Naive thymus-derived CD8-positive, alpha-beta T cell (primary cell): ENCODE measurements at places on chromosomes 2 and 18.

DNA sequence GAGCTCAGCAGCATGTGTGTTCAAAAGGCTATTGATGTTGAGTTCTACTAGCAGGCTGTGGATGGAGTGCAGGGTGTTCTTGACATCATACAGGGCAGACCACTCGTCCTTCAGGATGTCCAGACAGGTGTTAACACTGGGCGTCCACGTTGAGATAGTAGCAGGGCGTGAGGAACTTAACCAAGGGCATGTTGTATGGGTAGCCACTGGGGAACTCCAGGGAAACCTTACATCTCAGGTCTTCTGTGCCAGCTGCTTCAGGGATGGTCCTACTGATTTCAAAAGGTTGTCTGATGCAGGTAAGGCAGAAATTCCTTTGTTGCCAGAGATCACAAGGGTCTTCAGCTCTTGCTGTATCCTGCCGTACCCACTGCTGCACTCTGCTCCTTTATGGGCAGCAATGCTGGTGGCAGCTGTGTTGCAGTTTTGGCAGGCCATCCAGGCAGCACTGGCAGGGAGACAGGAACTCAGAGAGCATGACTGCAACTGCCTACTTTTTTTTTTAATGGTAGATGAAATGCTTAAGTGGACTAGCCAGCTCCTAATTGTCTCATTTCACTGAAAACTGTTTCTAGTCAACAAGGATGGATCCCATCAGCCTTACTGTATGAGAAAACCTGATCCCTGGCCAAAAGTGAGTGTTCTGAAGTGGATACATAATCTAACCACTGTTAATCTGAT, 32.4 kb upstream of the RBBP8 start:
- DNase-seq, result no peak

DNA sequence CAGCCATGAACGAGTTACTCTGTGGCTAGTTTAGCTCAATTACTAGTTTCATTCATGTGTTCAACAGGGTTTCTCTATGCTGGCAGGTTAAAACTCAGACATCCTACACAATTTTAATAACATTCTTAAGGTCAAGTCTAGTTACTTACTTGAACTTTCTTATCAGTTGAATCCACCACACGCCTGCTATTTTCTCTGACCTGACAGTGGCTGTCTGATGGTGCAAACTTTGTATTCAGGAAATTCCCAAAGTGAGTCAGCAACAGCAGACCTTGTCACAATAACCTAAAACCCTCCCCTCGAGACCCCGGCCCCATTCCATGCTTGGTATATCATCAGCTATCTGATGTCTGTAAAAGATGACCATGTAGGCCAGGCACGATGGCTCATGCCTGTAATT, 20.8 kb upstream of the CIDEA start:
- no peak for DNase-seq

- no peak for DNase-seq
These were observed 3.7 kb upstream of the LIMS2 start for GRCh38 chr2:127678991-127679390.

DNA sequence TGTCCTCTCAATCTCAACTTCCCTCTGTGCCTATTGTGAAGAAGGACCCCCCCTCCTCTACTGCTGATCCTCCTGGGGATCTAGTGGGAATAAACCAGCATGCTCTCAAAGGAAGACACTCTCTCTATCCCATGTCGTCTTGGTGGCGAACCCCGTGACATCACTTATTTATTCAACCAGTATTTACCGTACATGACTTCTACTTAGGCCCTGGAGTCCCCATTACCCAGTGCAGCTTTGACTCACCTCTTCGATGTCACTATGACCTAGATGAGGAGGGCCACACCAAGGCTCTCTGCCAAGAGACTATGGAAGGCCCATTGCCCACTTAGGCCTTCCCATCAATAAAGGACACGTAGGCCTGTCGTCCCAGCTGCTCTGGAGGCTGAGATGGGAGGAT, 16.7 kb downstream of the ASPRV1 start:
- DNase-seq, result no peak

GRCh38 chr2:20868377-20868776, 45.5 kb upstream of the LDAH start:
- no peak for DNase-seq

DNA sequence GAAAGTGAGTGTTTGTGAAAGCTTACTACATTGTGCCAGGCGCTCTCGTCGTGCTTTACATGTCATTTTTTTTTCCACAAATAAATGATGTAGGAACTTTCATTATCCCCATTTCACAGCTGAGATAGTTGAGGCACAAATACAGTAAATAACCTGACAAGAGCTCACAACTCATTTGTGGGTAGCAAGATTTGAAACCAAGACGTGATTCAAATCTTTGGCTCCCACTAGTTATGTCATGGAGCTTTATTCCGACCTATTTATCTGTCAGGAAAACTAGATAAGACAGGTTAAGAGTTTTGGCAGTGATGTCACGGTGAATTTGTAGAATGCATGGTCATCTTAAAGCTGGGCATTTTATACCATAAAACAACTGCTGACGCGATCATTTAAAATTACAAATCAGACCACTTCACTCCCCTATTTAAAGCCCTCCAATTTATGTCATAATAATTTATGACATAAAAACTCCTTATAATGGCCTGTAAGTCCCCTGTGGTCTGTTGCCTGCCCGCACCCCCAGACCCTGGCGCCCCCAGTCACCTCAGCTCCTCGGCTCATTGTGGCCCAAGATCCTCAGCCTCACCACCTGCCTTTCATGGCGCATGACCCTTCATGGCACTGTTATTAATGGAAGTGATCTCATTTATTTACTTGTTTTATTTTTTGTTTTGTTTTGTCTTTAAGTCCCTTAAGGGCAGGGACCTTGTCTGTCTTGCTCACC, 678 bp upstream of the ZNF24 start:
- no peak for DNase-seq

GRCh38 chr2:208280933-208281332, 14.9 kb downstream of the PIKFYVE start:
- no peak for DNase-seq

- no peak for DNase-seq
These were observed 28.3 kb downstream of the ACTR3 start for GRCh38 chr2:113918229-113918628.

GRCh38 chr2:170324640-170325046, 146.7 kb downstream of the MYO3B start:
- DNase-seq, result no peak

- no peak for DNase-seq
These were observed 814.9 kb upstream of the NRXN1 start for GRCh38 chr2:51846796-51847195.

DNA sequence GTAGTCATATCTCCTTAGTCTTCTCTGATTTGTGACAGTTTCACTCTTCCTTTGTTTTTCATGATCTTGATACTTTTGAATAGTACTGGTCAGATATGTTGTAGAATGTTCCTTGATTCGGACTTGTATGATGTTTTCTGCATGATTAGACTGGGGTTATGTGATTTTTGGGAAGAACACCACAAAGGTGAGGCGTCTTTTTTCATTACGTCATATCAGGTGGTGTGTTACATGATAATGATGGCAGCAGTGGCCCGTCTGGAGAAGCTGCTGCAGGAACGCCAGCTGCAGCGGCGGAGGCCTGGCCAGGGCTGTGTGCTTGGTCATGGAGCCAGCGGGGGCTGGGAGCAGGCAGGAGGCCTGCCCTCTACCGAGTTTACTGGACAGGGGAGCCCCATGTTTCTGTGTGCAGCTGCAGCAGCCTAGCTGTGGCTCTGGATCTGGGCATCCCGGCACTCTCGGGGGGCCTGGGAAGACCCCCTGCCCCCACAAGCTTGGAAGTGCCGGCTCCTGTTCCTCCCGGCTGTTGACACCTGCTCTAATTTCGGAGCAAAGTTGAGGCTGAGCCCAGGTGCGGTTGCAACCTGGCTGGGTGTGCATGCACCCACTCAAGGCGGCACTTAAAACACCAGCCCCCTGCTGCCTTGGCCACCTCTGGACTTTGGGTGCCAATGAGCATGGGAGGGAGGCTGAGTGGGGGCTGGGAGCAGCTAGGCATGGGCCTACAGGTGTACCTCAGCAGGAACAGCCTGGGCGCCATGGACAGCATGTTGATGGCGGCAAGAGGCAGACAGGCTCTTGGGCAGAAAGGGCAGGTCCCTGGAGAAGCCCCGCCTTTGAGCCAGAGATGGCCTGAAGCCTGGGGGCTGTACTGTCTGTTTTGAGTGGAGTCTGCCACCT, 26.1 kb downstream of the SLC4A10 start:
- DNase-seq, result no peak

DNA sequence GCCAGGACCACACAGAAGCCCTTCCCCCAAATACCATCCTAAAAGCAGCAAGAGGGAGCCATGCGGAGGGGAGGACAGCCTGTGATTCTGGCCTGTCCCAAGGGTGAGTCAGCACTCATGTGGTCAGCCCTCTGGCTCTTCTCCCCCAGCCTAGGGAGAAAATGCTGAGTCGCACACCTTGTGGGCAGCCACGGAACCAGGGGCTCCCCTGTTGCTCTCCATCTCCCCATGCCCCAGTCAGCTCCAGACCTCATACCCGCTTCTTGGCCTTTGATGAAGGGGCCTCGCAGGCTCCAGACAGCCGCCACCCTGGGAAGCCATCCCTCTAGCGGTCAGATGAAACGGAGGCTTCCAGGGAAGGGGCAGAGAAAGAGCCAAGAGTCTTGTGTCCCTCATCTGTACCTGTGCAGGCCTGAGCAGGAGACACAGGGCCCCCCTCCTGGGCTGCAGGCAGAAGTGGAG, 181.3 kb upstream of the SIX2 start:
- DNase-seq, result no peak

DNA sequence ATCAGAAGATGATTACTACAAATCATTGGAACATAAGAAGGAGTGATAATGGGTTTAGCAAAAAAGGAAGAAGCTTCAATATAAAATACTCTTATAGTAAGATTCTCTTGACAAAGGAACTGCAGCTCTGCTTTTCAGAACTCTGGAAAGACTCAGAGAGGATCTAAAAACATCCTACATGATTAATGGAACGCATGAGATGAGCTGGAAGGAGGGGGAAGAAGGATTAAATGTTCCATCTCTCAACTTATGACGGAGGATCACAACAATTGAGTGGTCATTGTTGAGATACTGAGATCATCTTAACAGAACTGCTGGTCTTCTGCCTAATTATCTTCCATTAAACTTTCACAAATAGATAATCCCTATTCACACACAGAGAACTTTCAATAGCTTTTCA, 267.5 kb upstream of the SLC8A1 start:
- no peak for DNase-seq

GRCh38 chr2:55200416-55200815, 31.7 kb downstream of the CLHC1 start:
- DNase-seq, result no peak

GRCh38 chr2:199922856-199923255, 11.8 kb downstream of the C2orf69 start:
- DNase-seq, result no peak

DNA sequence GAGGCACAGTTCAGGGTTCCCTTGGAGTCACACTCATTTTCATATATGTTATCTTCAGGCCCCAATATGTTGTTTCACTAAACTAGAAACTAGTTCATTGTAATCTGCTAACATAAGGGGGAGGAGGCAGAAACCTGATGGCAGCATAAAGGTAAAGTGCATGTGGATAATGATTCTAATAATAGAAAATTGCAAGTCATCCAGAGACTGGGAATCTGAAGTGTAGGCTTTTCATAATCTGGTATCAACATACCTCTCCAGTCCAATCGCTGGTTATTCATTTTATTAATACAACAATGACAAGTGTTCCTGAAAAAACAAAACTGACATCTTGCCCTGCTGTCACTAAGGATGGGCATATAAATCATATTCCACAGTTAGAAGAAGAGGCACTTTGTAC, 326.3 kb upstream of the ZNF804A start:
- no peak for DNase-seq

GRCh38 chr2:43515248-43515647, 80.6 kb downstream of the THADA start:
- DNase-seq, result no peak

DNA sequence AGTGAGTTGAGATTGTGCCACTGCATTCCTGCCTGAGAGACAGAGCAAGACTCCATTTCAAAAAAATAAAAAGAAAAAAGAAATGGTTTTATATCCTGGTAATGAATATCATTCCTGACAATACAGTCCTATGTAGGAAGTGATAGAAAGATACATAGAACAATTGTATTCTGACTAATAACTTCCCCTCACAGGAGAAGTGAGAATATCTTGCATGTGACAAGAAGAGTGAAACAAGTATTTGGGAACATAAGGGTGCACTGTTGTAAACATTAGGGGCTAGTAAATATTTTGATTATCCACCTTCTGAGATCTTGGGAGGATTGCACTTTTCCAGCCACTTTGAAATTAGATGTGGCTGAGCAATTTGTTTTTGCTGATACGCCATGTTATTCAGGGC, 40.7 kb downstream of the KLHL14 start:
- no peak for DNase-seq

GRCh38 chr2:236162882-236163470, 5.2 kb downstream of the GBX2 start:
- DNase-seq, result no peak

- DNase-seq, result no peak
These were observed 58.8 kb downstream of the PRKRA start for GRCh38 chr2:178392215-178392614.

GRCh38 chr18:9475643-9476591, 604 bp downstream of the RALBP1 start:
- DNase-seq, result peak; percentile 37

GRCh38 chr2:237475704-237476141, 11.3 kb upstream of the MLPH start:
- DNase-seq, result no peak

- no peak for DNase-seq
These were observed 806.4 kb downstream of the TRIB2 start for GRCh38 chr2:13522917-13523821.

DNA sequence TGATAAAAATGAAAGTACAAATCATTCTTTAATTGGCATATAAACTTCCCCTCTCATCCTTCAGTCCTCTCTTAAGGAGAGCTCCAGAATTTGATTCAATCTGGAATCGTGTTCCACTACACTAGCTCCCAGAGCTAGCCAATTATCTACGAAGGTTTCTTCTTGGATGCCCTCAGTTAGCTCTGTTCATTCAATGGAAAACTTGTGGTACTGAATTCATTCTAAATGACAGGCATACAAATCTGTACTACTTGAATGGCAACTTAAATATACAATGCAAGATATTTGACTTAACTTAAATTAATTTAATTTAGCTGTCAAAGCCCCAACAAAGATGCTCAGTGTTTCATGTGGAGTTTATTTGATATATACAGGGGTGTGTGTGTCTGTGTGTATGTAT, 1474.2 kb upstream of the CELF4 start:
- no peak for DNase-seq

DNA sequence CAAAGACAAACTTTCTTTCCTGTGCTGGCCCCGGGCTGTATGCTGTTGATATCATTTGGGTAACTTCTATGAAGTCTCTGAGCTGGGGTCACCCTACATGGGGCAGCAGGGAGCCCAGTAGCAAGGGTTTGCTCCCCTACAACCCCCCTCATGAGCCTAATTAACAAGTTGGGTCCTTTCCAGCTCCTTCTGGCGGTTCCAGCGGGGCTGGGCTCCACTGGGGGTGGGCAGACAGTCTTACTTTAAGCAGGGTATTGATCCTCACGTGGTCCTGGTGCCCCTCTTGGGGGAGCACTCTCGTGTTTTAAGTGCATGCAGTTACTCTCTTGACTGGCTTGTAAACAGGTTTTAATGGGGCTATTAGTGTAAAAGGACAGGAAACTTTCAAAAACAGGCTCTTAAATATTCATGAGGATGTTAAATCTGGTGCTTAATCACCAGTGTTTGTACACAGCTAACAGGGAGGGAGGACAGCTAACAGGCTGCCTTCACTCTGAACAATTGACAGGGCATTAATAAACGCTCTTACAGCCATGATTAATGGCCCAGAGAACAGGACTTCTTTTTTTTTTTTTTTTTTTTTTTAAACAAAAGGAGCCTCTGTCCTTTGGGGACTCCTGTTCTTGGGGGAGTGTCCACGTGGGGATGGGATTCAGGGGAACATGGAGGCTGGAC, 36.6 kb upstream of the SKOR2 start:
- no peak for DNase-seq
